ENCODE measurements at places on chromosomes 2 and 18. TPM values are rescaled to one million over a fixed set of nuclear protein-coding genes. Genes with fewer than 3 reads are reported as not detected.

ARHGAP15 gene
- not detected for total RNA-seq

THSD7B gene
- total RNA-seq, result not detected

TFPI gene
- 274 TPM for total RNA-seq

RAPGEF4 gene
- total RNA-seq, result under 0.01 TPM

RAMP1 gene
- total RNA-seq, result not detected

CDCA7 gene
- 7.7 TPM for total RNA-seq

PPP1R1C gene
- not detected for total RNA-seq

EN1 gene
- total RNA-seq, result 6.6 TPM

GPR55 gene
- under 0.01 TPM for total RNA-seq

INPP5D gene
- 0.39 TPM for total RNA-seq

OTX1 gene
- total RNA-seq, result 0.20 TPM
